ENCODE measurements at places on chromosomes 1 and 21.

- no peak for DNase-seq
Observed at GRCh38 chr1:176198413-176198812, 8.7 kb downstream of the COP1 start.

DNA sequence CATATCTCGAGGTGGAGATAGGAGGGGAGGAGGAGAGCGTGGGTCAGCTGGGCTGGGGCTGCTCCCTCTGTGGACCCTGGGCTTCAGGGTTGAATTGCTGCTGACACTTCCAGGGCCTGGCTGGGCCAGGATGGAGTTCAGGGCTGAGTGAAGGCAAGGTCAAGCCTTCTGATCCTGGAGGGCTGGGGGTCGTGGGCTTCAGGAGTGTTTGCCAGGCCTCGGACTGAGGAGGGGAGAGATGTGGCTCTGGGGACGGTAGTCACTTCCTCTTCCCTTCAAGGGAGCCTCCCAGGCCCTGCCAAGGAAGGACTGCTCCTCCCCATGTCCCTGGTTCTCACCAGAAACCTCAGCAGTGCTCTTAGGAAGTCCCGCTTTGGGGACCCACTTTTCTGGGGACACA, 12.1 kb upstream of the FAM131C start:
- peak; percentile 19 for DNase-seq

GRCh38 chr1:39065542-39065941, 39.4 kb downstream of the NDUFS5 start:
- DNase-seq = no peak

GRCh38 chr1:8481650-8482380, 163.9 kb downstream of the SLC45A1 start:
- DNase-seq = no peak

GRCh38 chr1:9249534-9250410, 15.2 kb downstream of the H6PD start:
- DNase-seq = peak; percentile 75

DNA sequence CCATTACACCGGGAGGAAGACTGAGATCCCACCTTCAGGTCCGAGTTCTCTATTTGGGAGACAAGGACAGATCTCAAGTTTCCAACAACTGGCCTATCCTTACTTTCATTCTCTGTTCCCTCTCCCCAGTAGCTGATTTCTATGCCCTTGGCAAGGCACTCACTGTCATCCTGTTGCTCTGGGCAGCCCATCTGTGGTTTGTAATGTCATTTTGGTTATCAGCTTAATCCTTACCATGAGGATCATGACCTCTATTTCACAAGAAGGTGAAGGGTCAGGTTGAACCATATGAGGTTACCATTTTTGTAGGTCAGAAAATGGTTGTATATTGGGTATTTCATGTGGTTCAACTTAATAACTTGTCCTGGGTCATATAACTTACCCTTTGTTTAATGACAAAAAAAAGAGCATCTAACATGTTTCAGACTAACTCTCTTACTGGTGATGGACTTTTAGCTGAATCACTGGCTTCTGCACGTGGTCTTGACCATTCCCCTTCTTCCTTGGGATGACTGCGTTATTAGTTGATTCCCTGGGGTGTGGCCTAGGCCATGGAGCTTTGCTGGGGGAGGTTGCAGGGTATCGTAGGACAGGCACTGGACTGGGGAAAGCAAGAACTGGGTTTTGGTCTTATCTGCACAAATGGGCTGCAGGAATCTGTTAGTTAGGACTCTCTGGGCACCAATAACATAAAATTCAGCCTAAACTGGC, 120.2 kb downstream of the ACTL8 start:
- no peak for DNase-seq

- no peak for DNase-seq
Observed at GRCh38 chr1:32991819-32992488, 27.3 kb upstream of the RNF19B start.

GRCh38 chr1:207145401-207146058, 41.5 kb downstream of the C4BPA start:
- DNase-seq = peak; percentile 85

DNA sequence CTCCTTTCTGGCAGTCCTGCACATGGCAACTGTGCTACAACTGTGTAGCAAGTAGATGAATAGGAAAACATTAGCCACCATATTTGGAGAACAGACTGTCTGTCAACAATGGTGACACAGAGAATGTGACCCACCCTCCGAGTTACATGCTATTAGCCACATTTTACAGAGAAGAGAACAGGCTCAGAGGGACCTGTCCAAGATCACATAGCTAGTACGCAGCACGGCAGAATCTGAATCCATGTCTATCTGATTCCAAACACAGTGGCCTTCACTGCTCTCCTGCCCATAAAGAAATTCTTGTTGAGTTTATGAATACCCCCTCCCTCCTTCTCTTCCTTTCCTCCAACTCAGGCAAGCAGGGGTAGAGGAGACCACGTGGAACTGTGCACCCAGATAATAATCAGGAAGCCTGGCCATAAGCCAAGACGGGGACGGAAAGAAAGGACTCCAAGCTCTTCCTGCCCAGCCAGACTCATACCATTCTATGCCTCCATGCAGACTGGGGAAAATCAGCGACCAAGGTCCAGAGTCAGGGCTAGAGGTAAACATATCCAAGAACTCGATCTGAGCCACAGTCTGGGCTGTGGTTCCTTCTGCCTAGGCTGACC, 78.8 kb downstream of the TRABD2B start:
- DNase-seq = no peak

DNA sequence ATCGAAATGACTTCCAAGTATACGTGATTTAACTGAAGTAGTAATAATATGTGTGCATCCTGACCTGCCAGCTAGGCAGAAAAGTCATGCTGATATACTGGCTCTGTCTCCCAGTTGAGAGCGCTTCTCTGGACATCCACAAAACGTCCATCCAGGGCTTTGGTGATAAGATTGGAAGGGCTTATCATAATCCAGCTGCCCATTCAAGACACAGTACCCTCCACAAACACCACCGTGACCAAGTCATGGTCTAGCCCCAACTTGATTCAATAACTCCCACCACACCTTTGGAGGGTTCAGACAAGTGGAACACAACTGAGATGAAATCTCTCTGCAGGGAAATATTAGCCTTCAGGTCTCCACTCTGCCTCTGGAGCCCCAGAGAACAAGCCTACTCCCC, 76.2 kb downstream of the CD46 start:
- DNase-seq = no peak

DNA sequence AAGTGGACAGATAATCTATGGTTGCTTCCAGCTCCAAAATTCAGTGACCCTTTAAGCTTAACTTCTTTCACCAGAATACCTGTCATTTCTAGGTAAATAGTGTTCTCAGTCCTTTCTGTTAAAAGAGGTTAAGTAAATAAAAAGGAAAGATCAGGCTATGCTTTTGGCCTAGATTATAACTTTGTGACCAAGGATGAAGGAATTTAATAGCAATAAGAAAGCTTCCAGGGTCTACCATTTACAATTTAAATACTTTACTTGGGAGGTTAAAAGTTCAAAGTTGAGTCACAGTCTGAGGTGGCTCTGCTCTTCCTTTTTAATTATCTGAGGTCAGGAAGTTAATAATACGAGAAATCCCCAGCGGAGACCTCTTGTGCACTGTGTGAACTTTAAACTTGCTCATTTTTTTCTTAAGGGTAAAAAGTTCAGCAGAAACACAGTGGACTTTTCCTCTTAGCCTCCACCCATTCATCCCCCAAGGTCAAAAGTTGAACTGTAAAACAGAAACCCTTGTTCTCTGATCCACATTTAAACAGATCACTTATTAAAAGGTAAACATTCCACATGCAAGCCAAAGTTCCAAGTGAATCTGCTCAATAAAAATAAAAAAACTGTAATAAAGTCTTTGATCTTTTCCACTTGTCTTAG, 187.1 kb downstream of the NRIP1 start:
- peak; percentile 27 for DNase-seq

GRCh38 chr1:37498872-37499617, 15.5 kb downstream of the MEAF6 start:
- DNase-seq = no peak

DNA sequence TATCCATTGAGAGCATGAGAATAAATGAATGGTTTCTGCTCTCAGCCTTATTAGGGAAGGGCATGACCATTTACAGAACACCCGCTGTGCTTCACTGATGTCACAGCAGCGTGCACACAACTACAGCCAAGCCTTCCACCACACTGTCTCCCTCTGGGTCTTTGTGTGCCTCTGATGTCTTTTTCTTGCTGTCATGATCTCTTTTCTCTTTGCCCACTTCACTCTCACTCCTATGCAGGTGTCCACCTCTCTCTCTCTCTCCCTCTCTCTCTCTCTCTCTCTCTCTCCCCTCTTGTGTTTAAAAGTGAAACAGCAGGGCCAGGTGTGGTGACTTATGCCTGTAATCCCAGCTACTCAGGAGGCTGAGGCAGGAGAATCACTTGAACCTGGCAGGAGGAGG, 232.5 kb upstream of the JUN start:
- DNase-seq = no peak

GRCh38 chr1:223645903-223646302, 19.6 kb downstream of the CAPN8 start:
- DNase-seq = no peak

DNA sequence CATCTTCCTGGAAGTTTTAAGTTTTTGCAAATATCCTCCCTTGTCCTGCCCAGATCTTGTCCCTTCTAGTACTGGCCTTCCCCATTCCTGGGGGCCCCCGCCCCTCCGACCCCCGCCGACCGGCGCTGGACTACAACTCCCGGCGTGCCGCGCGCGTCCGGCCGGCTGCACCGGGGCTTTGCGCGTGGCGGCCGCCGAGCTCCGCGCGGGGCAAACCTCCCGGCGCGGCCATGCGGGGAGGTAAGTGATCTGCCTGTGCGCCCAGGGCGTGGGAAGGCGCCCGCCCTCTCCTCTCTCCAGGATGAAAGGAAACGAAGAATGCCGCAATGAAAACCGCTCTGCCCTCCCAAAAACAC, 3.2 kb upstream of the SAMD13 start:
- DNase-seq = peak; percentile 79

- DNase-seq = no peak
Observed at GRCh38 chr1:196689001-196689400, 37.2 kb downstream of the CFH start.

GRCh38 chr1:91564888-91565701, 64.4 kb downstream of the CDC7 start:
- DNase-seq = no peak

DNA sequence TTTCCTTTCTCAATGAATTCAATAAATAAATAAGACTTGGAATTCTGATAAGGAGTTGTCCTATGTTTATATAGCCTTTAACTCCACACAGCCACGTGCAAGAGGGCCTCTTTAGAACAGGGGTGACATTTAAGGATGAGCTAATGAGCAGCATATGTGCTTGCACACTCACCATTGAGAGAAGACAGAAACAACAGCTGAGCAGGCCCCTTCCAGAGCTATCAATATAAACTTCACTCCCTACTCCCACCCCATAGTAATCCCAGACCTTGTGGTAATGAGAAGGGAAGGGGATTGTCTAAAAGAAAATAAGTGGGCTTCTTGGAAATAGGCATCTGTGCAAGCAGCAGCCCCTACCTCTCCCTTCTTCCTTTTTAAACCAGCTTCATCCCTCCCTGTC, 176.0 kb downstream of the SEC16B start:
- no peak for DNase-seq

DNA sequence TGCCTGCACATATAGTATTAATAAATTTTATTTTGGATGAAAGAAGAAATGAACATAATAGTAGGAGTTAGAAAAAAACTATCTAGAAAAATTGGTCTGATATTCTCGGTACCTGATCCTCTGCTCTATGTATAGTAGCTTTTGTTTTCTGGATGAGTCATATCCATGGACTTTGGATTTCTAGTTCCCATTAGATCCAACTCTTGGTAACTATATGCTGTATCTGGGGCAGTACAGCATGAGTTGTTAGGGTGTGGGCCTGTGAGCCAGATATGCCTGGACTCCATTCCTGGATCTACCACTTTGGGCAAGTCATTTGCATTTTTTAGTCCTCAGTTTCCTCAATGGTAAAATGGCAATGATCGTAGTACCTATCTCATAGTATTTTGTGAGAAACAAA, 372.2 kb upstream of the PKN2 start:
- DNase-seq = no peak

DNA sequence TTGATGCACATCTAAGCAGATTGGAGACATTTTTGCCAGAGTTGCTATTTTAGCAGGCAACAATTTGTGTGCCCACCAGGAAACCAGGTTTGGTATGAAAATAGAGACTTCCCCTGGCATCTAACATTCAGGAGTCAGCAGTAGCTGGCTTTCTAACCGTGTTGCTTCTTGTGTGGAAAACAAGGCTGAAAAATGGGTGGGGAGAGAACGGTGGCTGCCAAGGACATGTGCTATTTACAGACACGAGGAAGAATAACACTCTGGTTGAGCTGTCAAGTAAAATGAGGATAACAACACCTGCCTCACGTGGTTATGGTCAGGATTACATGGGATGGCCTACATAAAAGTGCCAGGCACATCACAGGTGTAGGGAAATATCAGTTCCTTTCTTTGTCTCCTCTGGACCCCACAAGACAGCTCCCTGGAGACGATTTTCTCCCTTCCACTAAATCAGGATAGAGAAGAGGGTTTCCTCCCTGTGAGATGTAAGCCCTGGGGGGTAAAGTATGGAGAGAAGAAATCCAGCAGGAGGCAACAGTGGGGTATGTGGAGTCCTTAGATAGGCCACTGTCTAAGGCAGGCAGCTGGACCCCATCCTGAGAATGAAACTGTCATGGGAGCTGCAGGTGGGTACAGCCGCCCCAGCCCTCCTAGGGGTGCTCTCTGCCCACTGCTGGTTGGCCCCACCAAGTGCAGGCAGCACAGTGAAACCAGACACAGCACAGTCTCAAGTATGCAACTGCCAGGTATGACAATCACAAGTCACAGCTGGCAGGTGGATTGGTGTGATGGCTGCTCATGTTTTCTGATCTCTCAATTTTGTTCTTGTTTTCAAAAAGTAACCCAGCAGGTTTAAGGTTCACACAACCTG, 80.3 kb downstream of the TENT5C start:
- no peak for DNase-seq

DNA sequence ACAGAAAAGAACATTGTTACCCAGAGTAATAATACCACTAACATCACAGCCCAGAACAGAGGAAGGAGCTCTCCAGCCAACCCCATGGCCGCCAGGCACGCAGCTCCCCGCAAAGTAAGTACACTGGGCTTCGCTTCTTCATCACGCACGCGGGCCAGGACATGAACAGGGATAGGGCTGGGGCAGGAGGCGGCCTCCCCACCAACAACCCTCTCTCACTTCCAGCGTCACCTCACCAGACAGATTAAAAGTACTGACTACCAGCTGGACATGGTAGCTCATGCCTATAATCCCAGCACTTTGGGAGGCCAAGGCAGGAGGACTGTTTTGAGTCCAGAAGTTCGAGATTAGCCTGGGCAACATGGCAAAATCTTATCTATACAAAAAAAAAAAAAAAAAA, 78.3 kb downstream of the NPHP4 start:
- DNase-seq = no peak

GRCh38 chr21:33811167-33812010, 104.2 kb downstream of the ATP5PO start:
- DNase-seq = peak; percentile 36

DNA sequence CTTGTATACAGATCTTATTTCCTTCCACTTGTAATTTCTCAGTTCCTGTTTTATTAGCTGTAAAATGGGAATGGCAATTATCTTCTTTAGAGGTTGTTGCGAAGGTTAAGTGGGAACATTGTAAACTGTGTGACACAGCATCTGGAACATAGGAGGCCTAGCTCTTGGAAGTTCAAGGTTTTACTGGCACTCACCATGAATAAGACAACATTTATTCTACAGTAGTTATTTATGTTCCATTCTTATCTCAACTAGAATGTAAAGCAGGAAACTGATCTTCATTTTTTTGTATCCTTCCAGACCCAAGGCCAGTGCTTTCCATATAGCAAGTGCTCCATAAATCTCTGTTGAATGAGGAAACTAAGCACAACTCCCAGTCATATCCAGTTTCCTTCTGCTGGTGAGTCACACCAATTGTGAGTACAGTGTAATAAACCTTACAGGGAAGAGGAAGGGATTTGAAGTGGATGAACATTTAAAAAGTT, 1.4 kb downstream of the BCL10 start:
- DNase-seq = peak; percentile 64

Measured in suppressor macrophage (primary cell).